Femur (tissue), 1 donor: ENCODE measurements at places on chromosomes 5 and 9.

DNA sequence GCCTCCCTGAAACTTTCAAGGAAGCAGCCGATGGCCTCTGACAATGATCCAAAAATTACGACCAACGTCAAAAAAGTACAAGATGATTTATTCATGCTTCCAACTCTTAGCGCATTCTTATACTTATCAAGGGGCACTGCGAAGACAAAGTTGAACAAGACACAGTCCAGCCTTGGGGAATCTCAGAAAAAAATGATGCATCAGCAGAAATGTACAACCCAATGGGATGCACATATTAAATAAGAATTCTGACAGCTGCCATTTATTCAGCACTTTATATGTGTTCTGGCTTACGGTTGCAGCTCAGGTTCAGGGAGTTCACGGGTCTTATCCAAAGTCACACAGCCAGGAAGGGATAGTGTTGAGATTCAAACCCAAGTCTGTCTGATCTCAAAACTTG, 96.0 kb upstream of the CPLX2 start:
- DNase-seq: no peak

DNA sequence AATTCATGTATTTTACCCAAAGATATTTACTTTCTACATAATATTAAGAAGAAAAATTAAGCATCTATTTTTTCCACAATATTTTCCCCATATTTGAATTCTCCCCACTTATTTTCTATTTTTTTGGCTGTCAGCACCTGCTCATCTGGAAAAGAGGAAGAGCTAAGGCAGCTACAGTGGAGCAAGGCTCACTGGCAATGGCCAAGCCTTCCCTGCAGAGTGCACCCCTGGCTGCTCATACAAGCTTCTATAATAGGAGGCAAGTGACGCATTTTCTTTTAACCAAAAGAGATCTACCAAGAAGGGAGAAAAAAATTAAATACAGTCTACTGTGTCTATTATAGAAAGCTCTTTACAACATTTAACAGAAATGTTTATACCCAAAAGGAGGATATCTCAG, 72.5 kb downstream of the AUH start:
- no peak for DNase-seq

GRCh38 chr9:10112070-10112469, 500.7 kb downstream of the PTPRD start:
- no peak for DNase-seq

DNA sequence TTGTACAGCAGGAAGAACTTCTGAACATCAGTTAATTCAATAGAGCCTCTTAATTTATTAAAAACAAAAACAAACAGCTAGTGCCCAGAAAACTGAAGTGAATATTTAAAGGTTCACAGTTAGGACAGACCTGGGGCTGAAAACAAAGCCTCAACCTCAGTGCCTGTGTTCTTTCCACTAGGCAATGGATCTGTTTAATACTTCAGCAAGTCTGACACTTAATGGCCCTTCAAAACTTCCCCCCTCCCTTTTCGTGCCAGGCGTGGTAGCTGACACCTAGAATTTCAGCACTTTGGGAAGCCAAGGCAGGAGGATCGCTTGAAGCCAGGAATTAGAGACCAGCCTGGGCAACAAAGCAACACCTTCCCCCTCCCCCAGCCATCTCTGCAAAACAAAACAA, 54.5 kb upstream of the IFNK start:
- DNase-seq: no peak
